ENCODE measurements at places on chromosomes 3 and 15.

GRCh38 chr15:59307165-59307537 lies 65.5 kb downstream of the MYO1E start:
- no peak for DNase-seq

DNA sequence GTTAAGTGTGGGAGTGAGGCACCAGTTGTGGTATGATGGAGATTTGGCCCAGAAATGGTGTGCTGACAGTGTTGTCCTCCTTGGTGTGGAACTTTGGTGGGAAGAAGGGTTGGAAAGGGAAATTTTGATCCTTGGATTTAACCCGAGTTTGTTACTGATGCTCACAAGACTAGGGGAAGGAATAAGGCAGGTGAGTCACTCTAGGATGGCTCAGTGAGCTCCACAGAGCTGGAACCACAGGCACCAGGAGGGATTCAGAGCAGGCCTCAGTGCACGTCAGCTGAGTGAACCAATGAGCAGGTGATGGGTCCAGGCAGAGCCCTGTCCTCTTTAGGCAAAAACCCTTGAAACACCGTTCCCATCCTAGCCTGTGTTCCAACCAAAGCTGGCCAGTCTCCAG lies 11.4 kb downstream of the CHRD start:
- no peak for DNase-seq

GRCh38 chr3:150314248-150315004 lies 93.7 kb upstream of the TSC22D2 start:
- DNase-seq = no peak

DNA sequence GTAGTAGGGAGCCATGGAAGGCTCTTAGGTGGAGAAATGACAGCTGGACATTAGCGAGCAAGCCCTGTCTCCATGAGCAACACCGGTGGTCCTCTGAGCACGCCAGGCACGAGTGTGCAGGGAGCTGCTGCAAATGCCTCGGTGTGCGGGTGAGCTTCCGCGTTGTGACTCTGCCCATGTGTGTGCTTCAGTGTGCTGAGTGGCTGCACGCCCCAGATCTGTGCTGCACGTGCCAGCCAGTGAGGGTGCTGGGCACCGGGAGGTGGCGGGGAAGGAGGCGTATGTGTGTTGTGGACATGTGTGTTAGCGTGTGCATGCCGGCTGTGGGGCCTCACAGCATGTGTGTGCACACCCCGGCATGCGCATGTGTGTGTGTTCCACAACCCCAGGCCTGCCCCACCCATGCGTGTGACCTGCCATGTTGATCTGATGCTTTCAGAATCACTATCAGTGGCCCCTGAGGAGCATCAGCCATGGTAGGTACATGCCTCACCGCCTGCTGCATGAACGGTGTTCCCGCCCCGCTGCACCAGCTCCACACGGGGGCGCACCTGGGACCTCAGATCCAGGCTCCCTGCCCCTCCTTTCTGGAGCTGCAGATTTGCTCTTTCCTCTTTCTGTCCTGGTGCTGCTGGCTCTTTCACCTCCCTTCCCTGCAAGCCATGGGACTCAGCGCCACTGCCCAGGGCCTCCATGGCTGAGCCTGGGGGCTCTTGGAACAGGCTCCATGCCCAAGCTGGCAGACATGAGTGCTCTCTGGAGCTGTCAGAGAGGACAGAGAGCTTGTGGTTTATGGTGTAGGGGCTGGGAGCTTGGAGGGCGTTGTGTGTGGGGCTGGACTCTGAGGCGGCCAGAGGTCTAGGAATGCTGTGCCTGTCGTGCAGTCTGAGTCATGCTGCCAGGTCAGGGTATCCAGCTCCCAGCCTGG lies 169.4 kb downstream of the TBC1D2B start:
- DNase-seq = peak; percentile 24

- DNase-seq = no peak
Observed at GRCh38 chr3:69786854-69787253, 47.6 kb downstream of the MITF start.

DNA sequence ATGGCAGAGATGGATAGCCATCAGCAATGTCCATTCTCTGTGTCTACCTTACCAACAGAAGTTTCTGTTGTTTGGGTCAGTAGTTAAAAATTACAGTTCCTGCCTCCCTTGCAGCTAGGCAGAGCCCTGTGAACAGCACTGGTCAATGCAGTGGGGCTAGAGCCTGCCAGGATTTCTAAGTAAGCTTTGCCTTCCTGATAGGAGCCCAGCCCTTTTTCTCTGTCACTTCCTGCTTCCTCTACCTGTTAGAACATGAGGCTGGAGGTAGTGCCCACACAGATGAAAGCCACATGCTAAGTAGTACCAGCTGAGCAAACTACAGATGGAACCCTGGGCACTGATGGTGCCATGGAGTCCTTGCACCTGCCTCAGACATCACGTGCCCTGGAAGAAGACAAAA lies 45.0 kb downstream of the MGLL start:
- DNase-seq = no peak

DNA sequence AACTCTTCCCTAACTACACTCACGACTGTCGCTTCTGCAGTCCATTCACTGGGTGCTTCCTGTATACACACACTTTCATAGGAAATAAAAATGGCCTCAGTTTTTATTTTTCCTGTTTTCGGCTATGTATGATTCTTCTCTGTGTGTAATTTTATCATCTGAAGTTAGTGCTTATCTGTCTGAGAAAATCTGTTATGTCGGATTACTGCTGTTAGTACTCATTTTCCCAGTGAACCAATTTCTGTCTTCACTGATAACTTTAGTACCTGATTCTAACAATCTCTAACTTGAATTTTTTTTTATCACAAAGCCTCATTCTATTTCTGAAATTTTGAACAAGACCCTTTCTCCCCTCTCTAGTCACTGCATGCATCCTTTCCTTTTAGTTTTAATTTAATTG lies 20.9 kb downstream of the RAB5A start:
- no peak for DNase-seq

DNA sequence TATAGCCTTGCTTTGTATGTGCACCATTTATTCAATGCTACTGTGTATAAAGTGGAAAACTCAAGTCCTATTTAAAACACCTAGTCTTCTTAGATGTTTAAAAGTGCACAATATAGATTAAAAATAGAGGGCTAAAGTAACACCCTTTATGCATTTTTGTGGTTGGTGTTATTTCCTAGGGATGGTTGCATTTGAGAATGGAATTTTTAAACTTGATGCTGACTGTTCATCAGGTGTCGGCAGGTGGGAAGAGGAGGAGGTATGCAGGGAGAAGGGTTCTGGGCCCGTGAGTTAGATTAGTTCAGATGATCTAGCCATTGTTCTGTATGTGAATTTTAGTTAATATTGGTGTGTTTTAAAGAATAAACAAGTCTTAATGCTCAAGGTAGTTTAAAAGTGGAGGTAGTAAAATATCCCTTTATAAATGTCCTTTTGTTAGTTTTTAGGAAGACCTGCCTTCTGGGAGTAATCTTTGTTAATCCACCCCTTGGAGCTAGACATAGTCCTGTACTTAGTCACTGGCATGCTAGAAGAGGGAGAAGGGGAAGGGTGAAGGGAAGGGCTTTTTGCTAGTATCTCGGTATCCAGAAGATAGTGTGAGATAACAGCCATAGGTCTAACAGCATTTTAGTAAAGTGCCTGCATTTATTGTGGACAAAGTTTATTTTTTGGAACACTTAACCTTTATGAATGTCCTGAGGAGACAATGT lies 8.1 kb upstream of the SRPRB start:
- no peak for DNase-seq

DNA sequence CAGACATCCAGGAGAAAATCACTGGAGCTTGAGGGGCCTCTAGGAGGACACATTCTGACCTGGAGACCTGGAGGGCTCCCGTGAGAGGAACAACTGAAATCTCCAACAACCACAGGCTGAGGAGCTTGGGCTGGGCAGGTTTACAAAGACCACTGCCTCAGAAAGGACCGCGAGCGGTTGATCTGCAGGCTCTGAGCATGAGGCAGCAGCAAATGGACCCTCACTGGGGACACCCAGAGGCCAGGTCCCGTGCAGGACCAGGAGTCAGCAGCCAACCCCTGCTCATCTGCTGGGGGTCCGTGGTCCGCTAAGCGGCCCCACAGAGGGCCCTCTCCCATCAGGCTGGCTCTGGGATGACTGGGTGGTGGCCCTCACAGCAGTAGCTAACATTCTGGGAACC lies 10.5 kb upstream of the EPHB3 start:
- no peak for DNase-seq

- DNase-seq = no peak
Observed at GRCh38 chr15:36590838-36591237, 11.4 kb downstream of the CDIN1 start.

- DNase-seq = no peak
Observed at GRCh38 chr3:141379250-141379966, 11.1 kb downstream of the ZBTB38 start.

DNA sequence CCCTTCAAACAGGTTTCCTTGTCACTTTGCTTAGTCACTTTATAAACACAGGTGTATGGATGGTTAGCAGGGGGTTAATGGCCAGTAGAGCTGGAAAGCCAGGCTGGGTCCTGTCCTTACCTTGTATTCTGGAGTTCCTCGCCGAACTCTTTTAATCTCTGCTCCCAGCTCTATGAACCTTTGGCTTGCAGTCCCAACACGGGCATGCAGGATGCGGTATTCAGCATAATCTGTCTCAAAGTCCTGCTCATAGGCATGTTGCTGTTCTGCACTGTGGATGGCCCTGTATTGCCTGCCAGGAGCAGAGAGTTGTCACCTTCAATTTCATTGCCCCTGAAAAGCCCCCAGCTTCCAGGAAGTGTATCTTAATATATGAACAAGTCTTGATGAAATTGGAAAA lies 2.7 kb downstream of the ELL3 start:
- DNase-seq = no peak
